ENCODE measurements at places on chromosomes 7 and 10.

- no peak for DNase-seq
These were observed 428.8 kb downstream of the SH2D4B start for GRCh38 chr10:80966326-80966986.

DNA sequence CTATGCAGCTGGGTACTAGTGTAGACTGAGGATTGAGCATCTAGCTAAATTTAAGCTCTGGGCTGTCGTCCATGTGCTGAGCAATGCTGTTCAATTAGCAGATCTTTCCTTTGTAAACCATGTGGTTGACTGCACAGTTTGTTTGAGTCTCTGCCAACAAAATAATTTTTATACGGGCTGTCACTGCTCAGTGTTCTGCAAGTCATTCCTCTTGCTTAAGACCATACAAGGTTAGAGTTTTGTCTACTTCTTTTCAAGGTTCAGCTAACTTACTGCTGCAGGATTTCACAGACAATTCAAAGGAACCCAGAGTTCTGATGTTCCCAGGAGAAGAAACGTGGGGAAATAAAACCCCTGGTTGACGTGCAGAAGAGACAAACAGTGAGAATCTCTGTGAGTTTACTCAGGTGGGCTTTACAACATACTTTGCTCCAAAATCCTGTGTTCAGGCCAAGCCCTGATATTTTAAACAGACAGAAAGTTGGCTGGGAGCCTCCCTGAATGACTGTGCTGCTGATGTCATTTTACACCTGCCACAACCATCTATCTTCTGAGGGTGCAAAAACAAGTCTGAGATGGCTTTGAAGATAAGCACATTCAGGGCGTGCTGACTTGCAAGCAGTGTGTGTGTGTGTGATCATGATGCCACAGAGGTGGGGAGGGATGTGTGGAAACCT lies 177.1 kb upstream of the SVIL start:
- DNase-seq: no peak

DNA sequence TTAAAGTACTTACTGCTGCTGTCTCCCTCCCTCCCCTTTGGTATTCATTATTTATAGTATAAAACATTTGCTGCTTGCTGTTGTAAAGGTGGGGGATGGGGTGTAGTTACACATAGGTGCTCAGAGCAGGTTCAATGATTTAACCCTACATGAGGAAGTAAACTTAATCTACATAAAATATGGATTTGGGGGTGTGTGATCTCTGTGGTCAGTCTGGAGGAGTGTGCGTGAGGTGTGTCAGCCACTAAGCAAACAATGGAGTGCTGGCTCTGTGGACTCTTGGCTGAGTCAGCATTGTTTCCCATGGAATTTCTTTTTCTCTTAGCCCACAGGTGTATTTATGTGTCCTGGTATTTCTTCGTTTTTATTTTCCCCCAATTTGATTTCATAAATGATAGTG lies 133.9 kb downstream of the AUTS2 start:
- no peak for DNase-seq

DNA sequence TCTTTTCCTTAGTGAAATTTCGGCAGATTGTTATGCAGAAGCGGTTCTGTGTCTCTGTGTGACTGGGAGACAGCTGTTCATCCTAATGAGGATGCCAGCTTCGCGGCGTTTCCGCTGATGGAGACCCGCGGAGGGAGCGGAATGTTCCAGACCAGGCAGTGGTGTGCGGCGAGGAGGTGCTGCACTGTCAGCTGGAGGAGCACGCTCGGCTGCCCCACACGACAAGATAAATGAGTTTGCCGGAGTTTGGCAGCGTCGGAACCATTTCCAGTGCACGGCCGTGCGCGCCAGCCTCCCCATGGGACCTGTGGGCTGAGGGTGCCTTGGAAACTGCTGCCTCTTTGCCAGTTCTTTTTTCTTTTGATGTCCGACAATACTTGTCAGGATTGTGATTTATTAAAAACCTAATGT lies 64.6 kb downstream of the WDR37 start:
- DNase-seq: no peak

DNA sequence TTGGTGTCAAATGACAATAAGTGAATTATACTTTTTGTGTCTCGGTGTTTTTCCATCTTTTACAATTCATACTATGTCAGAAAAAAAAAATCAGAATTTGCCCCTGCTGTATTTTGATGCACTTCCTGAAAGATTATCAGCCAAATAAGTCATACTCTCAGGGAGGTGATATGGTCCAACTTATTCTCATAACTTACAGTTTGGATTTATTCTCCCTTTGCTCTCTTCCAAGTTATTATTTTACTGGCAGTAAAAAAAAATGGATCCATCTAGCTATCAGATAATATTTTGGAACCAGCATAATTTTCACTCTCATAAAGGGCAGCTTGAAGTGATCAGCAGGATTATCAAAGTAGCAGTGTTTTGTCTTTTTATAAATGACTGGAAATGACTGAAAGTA lies 337.1 kb downstream of the BMPER start:
- no peak for DNase-seq

- no peak for DNase-seq
These were observed 48.9 kb downstream of the PUS7 start for GRCh38 chr7:105473163-105473562.

GRCh38 chr10:30600005-30600404 lies 29.5 kb downstream of the LYZL2 start:
- no peak for DNase-seq

DNA sequence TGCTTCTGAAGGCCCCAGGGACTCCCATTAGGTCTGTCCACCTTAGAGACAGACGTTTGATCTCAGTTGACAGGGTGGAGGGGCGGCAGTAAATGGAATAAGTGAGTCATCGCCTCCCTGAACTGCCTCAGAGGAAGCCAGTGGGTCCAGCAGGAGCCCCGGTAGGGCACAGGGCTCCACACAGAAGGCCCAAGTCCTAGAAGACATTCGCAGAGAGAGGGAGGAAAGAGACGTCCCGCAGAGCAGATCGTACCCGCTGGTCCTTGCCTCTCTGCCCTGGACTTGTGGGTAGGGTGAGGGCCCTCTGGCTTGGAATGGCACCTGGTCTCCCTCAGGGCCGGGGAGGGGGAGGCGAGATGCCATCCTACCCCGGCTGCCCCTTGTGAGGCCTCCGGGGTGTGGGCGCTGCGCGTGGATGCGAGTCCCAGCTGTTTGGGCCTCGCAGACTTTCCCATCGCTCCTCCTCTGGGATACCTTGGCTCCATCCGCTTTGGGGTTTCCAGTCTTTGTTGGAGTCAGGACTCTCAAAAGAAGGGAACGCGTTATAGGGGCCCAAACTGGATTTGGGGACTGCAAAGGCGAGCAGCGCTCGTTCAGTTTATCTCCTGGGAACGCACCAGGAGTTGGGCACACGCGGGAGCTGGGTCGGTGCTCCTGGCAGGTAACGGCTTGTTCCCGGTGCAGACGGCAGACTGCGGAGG lies 5.1 kb downstream of the TLX1 start:
- DNase-seq: no peak

Data from Right ventricle myocardium inferior (tissue), 1 donor.